ENCODE measurements at places on chromosomes 7 and 10. TPM values are rescaled to one million over a fixed set of nuclear protein-coding genes. Genes with fewer than 3 reads are reported as not detected.

- no peak for DNase-seq
These were observed 11.9 kb upstream of the OPALIN start for GRCh38 chr10:96370584-96371157.

GRCh38 chr7:129191272-129191671 lies 2.8 kb downstream of the SMO start:
- no peak for DNase-seq

- DNase-seq = no peak
These were observed 47.7 kb upstream of the STRIP2 start for GRCh38 chr7:129386506-129386905.

DNA sequence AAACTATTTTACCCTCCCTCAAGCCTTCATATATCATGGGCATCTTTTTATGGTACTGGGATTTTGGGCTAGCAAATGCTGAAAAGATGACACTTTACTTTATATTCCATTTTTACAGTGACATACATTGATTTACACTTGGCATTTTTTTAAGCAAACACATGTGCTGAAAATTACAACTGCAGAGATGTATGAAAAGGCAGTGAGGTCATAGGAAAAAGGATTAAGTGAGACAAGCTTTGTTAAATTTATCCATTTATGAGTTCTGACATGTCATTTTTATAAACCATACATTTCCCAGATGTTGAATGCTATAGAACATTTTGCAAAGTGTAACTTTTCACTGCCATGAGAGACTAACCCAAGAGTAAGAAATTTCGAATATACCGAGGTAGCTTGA lies 68.8 kb upstream of the RSU1 start:
- no peak for DNase-seq

DNA sequence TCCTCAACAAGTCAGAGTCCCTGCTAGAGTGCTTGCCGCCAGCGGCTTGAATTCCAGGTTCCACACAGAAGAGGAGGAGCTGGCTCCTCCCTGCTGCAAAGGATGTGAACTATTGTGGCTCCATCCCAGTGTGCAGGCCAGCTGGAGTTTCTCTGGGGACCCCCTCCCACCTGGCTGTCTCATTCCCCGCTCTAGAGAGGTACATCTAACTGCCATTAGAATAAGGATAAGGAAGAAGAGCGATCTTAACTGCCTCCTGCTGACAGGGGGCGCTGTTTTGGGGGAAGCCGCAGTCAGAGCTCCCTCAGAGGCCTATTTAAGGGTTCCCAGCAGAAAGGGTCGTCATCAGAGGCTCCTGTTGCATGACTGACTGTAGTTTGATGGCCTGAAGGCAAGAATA lies 40.8 kb upstream of the HECW1 start:
- DNase-seq = peak; percentile 43

- DNase-seq = no peak
These were observed 338.6 kb upstream of the SEMA3A start for GRCh38 chr7:84533182-84533581.

- no peak for DNase-seq
These were observed 25.4 kb upstream of the ANK3 start for GRCh38 chr10:60414877-60415585.

- no peak for DNase-seq
These were observed 128.9 kb downstream of the CELF2 start for GRCh38 chr10:11146402-11147171.

Gene IGF2BP3
- polyA plus RNA-seq = not detected

Gene FGFR2
- 20.2 TPM for polyA plus RNA-seq

Gene ARHGEF5
- polyA plus RNA-seq = 15.2 TPM

Gene EN2
- not detected for polyA plus RNA-seq

Data from kidney (tissue), 22 donors.